ENCODE measurements at places on chromosomes 1 and 21. TPM values are rescaled to one million over a fixed set of nuclear protein-coding genes. Genes with fewer than 3 reads are reported as not detected.
A peak's percentile ranks its signal among the peaks of the same experiment; 100 is the strongest.

GRCh38 chr1:20590306-20590777, 1.4 kb downstream of the CDA start:
- peak; percentile 75 for DNase-seq
- H3K4me3 ChIP-seq, result peak overlapping the region; percentile 39
- peaks cover 27% of the 10 kb centered on the region for H3K27me3 ChIP-seq
- H3K4me1 ChIP-seq, result peaks cover 14% of the 10 kb centered on the region
- peak overlapping the region; percentile 64 for H3K27ac ChIP-seq

GRCh38 chr21:36048357-36048756, 12.0 kb downstream of the SETD4 start:
- H3K36me3 ChIP-seq, result peaks cover 96% of the 10 kb centered on the region
- DNase-seq, result no peak
- peaks cover 16% of the 10 kb centered on the region for H3K4me1 ChIP-seq
- H3K27me3 ChIP-seq, result no peaks in the 10 kb centered on the region
- no peak overlapping the region for H3K4me3 ChIP-seq

GRCh38 chr1:34444516-34444915, 267.8 kb downstream of the C1orf94 start:
- H3K36me3 ChIP-seq, result no peaks in the 10 kb centered on the region
- H3K27ac ChIP-seq, result no peak overlapping the region
- H3K4me1 ChIP-seq, result no peaks in the 10 kb centered on the region

DNA sequence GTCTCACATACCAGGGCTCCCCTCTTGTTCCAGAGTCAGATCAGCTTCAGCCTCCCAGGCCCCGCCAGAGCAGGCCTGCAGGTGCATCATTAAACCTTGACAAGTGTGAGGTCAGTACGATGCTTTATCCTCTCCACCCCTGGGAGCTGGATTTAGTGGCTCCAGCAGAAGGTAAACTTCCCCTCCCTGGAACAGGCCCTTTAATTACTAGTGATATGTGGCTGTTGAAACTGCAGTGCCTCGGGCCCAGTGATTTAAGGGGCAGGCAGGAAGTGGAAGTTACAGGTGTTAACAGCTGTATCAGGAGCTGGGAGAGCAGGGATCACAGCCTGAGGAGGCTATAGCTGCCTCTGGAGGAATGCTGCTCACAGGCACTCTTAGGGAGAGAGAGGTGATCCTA, 132.4 kb upstream of the KLHDC7A start:
- no peak overlapping the region for H3K27ac ChIP-seq
- peaks cover 25% of the 10 kb centered on the region for H3K27me3 ChIP-seq
- H3K4me1 ChIP-seq, result no peaks in the 10 kb centered on the region
- no peak overlapping the region for H3K4me3 ChIP-seq

GRCh38 chr1:151199873-151200581, 1.7 kb downstream of the PIP5K1A start:
- H3K27ac ChIP-seq, result peak overlapping the region; percentile 88
- no peak for DNase-seq
- H3K36me3 ChIP-seq, result peaks cover 21% of the 10 kb centered on the region
- H3K27me3 ChIP-seq, result no peaks in the 10 kb centered on the region
- H3K4me3 ChIP-seq, result peak overlapping the region; percentile 87
- peaks cover 43% of the 10 kb centered on the region for H3K4me1 ChIP-seq

DNA sequence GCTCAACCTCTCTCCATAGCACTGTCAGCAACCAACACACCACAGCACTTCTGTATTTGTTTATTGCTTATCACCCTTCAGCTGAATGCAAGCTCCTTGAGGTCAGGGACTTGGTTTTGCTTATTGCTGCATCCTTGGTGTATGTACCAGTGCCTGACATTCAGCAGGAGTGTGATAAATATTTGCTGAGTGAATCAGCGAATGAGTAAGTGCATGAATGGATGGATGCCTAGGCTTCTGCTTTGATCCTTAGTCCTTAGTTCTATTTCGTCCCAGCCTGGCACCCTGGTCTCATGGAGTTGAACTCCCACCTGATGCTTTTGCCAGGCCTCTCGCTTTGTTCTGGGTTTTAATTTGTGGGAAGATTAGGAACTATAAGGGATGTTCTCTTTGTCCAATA, 88.2 kb downstream of the ZSCAN20 start:
- H3K27me3 ChIP-seq, result no peaks in the 10 kb centered on the region
- no peak overlapping the region for H3K27ac ChIP-seq
- H3K4me3 ChIP-seq, result no peak overlapping the region
- H3K36me3 ChIP-seq, result no peaks in the 10 kb centered on the region

DNA sequence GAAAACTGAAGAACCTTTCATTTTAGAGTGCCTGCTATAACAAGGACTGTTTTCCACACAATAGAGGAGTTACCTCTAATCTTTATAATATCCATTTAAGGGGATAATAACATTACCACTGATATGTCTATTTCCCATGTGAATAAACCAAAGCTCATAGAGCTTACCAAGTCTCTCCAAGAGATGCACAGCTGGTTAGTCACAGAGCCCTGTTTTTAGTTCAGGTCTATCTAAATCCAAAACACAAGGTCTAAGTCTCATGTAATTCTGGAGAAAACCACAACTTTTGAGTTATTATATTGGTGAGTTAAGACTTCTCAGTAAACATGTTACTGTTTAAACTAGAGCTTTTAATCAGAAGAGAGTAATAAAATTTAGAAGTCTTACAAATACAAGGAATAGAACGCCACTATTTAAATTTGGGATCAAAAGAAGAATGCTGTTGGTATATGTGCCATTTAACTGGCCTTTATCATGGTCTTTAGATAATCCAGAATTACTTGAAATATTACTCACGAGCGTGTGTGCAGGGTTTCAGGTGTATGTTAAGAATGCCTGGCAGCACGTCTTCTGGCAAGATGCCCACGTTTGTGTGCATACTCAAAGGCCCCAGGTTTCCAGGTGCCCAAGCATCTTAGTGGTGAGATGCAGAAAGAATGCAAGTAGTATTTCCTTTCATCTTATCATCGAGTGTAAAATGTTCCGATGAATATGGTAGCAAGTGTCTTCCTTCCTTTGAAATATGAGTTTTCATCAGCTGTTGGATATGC, 190.6 kb downstream of the FMN2 start:
- peak; percentile 52 for DNase-seq
- H3K27me3 ChIP-seq, result no peaks in the 10 kb centered on the region

DNA sequence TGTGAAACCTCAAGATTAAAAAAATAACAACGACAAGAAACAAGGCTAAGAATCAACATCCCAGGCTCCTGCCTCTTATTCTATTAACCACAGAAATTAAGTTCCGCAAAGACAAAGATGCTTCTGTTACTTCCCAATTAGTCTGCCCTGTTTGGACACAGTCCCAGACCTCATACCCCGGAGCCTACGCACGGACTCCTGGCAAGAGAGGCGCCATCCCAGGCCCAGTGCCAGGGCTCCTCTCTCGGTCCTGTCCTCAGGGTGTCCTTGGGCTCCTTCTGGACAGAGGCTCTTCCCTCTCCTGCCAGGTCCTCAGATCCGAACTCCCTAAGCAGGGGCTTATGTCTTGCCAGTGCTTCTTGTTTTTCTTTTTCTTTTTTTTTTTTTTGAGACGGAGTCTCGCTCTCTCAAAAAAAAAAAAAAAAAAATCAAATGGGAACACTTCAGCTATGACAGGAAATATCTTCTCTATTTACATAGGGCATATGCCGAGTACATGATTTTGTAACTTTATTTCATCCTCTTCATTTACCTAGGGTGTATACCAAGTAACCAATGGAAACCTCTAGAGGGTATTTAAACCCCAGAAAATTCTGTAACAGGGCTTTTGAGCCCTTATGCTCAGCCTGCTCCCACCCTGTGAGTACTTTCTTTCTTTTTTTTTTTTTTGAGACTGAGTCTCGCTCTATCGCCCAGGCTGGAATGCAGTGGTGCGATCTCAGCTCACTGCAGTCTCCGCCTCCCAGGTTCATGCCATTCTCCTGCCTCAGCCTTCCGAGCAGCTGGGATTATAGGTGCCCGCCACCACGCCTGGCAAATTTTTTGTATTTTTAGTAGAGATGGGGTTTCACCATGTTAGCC, 11.7 kb upstream of the ENO1 start:
- DNase-seq, result peak; percentile 75
- peak overlapping the region; percentile 62 for H3K27ac ChIP-seq
- no peaks in the 10 kb centered on the region for H3K36me3 ChIP-seq
- H3K27me3 ChIP-seq, result no peaks in the 10 kb centered on the region
- H3K4me3 ChIP-seq, result peak overlapping the region; percentile 27
- H3K4me1 ChIP-seq, result peaks cover 20% of the 10 kb centered on the region

- no peak for DNase-seq
- H3K4me1 ChIP-seq, result no peaks in the 10 kb centered on the region
- no peaks in the 10 kb centered on the region for H3K36me3 ChIP-seq
- no peak overlapping the region for H3K4me3 ChIP-seq
These were observed 48.2 kb downstream of the UBE2T start for GRCh38 chr1:202293569-202293968.

DNA sequence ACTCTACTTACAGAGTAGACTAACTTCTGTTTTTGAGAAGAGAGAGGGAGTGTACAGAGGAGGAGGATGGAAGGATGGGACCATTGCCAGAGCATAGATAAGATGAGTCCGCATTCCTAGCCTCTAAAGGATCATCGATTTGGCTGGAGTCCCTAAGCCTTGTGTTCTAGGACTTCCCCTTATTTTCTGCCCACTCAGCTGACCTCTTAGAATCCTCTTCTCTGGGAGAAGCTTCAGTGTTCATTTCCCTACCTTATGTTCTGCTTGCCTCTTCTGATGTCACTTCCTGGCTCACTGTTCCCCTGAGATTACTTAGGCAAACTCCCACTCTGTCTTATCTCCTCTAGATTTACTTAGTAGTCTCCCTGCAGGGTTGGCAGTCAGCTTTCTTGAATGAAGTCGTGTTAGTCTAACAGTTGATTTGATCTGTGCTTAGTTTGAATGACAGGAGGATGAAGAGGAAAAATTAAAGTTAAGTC, 156.7 kb downstream of the SYT2 start:
- no peak overlapping the region for H3K4me3 ChIP-seq
- H3K4me1 ChIP-seq, result peaks cover 16% of the 10 kb centered on the region
- no peaks in the 10 kb centered on the region for H3K36me3 ChIP-seq
- no peaks in the 10 kb centered on the region for H3K27me3 ChIP-seq

DNA sequence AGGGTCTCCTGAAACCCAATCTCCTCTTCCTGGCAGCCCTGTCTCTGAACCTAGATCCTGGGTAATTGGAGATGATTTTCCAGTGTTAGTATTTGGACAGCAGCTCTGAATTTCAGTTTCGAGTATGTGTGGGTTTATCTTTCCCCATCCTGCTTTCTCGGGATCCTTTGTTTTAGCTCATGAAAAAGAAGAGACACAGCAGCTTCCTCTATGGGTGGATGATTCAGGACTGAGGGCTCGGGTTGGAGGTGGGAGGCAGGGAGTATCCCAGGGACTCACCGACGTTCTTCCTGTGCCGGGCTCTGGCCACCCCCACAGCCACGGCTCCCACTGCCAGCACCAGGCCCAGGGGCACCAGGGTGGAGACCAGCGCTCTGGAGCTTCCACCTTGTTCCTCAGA, 10.4 kb upstream of the FCMR start:
- H3K4me3 ChIP-seq, result no peak overlapping the region
- H3K4me1 ChIP-seq, result no peaks in the 10 kb centered on the region
- no peak for DNase-seq
- no peaks in the 10 kb centered on the region for H3K27me3 ChIP-seq

GRCh38 chr1:73611681-73612080, 586.3 kb downstream of the LRRIQ3 start:
- no peaks in the 10 kb centered on the region for H3K4me1 ChIP-seq
- DNase-seq, result no peak
- no peaks in the 10 kb centered on the region for H3K36me3 ChIP-seq
- H3K4me3 ChIP-seq, result no peak overlapping the region

GRCh38 chr1:159900086-159900680, at the start of gene CFAP45:
CFAP45 (minus strand) TSS chr1:159900165; CDS start chr1:159900098, 67 bp downstream.
- peak; percentile 93 for DNase-seq
- peaks cover 52% of the 10 kb centered on the region for H3K4me1 ChIP-seq

DNA sequence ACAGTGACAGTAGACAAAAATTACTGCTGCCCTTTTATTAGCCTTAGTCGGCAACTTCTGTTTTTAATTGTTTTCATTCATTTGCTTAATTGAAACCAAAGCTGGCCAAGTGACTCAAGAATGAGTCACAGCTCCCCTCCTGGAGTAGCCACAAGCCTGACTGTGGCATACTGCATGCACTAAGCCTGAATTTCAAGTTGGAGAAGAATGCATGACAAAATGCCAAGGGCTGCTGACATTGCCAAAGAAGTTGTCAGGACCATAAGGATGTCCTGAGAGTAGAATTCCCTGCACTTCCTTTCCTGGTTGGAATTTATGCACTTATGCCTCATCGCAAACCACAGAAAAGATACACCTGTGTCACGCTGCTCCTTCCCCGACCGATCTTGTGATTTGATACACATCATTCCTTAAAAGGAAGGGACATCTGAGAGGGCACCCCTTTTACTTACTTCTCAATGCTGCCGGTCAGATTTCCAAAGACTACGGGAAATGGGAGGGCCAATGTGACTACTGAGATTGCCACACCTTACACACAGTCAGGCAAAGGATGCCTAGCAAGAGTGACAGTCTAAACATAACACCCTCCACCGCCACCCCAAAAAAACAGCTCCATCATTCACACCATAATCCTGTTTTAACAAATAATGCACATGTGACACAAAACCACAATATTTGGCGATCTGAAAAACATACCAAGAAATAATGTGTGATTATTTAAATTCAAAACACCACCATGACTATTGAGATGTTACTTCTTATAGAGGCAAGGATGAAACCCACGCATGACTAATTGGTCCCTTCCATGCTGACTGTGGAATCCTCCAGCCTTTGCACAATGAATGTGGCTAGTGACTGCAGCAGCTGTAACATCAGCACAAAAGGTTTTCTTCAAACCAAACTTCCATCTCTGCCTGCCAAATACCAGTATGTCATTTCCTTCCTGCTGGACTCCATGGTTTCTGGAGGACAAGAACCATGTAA, 28.2 kb downstream of the VAV3 start:
- H3K36me3 ChIP-seq, result no peaks in the 10 kb centered on the region
- peak overlapping the region; percentile 15 for H3K27ac ChIP-seq
- peaks cover 32% of the 10 kb centered on the region for H3K4me1 ChIP-seq
- DNase-seq, result no peak
- no peaks in the 10 kb centered on the region for H3K27me3 ChIP-seq

DNA sequence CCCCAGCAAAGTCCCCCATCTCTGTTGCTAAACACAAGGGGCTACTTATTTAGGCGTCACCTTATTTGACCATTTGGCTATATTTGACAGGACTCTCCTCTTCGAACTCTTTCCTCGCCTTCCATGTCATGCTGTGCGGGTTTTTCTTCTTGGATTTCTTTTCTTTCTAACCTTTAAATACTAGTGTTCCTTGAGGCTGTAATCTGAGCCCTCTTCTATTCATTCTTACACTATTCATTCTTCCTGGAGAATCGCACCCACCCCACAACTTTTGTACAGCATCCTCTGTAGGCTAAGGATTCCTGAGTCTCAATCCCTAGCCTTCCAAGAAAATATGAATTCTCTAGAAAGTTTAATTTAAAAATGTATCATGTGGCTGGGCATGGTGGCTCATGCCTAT, 61.7 kb upstream of the C1orf115 start:
- no peak overlapping the region for H3K4me3 ChIP-seq
- H3K36me3 ChIP-seq, result no peaks in the 10 kb centered on the region
- DNase-seq, result no peak
- H3K27ac ChIP-seq, result no peak overlapping the region
- H3K4me1 ChIP-seq, result no peaks in the 10 kb centered on the region

- peaks cover 44% of the 10 kb centered on the region for H3K4me1 ChIP-seq
- peak overlapping the region; percentile 37 for H3K27ac ChIP-seq
- peak; percentile 67 for DNase-seq
- no peaks in the 10 kb centered on the region for H3K27me3 ChIP-seq
- no peaks in the 10 kb centered on the region for H3K36me3 ChIP-seq
- peak overlapping the region; percentile 23 for H3K4me3 ChIP-seq
These were observed 29.7 kb downstream of the PBX1 start for GRCh38 chr1:164588516-164589341.

MYOM3 gene
- total RNA-seq, result 0.15 TPM

MYCBP gene
- 21.6 TPM for total RNA-seq

SMIM11 gene
- 19.7 TPM for total RNA-seq
